ENCODE measurements at places on chromosomes 1 and 21. TPM values are rescaled to one million over a fixed set of nuclear protein-coding genes. Genes with fewer than 3 reads are reported as not detected.

- peak; percentile 30 for DNase-seq
Measured at GRCh38 chr1:164803366-164803765, 244.4 kb downstream of the PBX1 start.

GRCh38 chr1:7104339-7104738, 319.1 kb downstream of the CAMTA1 start:
- no peak for DNase-seq

DNA sequence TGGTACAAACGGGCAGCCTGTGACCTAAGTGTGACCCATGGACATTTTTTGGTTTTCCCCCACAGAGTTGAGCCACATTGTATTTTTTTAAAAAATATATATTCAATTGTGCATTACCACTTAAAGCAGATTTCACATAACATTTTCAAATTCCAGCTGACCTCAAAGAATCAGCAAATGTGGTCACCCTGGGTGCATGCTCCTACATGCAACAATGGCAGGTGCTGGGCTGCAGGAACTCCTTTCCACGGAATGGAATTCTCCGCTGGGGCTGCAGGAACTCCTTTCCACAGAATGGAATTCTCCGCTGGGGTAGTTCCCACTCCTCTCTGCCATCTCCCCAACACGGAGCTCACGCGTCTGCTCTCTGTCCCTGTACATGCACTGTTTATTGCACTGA, 68.7 kb downstream of the MAP10 start:
- no peak for DNase-seq

DNA sequence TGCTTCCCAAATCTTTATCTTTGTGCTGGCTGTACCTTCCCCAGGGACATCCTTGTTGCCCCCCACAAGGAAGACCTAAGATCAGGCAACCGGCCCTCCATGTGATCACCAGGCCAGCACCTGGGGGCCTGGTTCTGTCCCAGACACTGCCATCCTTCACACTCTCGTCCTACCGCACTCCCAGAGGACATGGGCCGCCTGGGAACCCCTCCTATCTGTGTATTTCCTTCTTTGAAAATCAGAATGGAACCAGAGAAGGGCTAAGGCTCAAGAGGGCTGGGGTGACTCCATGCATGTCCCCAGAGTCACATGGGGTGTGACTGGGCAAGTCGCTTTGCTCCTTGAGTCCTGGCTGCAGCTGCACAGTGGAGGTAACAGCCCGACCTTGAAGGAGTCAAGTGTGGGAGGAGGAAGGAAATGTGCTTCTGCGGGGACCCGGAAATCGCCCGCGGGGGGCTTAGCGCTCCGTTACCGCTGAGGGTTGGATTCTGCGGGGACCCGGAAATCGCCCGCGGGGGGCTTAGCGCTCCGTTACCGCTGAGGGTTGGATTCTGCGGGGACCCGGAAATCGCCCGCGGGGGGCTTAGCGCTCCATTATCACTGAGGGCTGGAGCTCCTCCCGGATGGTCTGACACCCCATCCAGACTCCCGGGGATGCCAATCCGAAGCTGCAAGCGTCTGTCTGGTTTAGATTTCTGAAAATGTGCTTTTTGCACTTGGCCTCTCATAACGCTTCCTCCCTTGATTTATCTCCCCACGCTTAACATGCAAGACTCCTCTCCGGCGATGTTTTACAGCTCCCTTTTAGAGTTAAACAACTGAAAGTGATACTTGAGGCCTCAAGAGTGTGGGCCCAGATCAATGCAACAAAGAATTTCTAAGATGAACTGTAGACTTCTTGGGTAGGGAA, 278.9 kb downstream of the NPHP4 start:
- no peak for DNase-seq

GRCh38 chr1:94323311-94324177, 86.2 kb upstream of the ARHGAP29 start:
- DNase-seq = no peak

DNA sequence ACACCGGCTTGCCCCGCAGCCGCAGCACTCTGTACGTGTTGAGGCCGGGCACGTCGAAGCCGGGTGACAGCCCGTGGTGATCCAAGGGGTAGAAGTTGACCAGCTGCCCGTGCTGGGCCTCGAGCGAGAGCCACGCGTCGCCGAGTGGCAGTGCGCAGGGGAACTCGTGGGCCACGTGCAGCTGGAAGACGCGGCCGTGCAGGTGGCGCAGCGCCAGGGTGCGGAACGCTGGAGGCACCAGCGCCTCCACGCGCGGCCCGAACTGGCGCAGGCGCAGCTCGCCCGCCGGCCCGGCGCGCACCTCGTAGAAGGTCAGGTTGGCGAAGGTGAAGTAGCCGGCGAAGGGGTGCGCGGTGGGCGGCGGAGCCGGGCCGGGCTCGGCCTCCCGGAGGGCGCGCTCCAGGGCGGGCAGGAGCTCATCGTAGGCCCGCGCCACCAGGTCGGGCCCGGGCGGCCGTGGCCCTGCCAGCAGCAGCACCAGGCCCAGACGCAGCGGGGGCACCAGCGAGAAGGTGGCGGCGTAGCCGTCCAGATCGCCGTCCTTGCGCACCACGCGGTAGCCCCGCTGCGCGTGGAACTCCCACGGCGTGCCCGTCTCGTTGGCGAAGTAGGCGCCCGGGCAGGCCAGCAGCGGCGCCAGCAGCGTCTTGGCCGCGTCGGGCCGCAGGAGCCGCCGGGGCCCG, 19.5 kb downstream of the LACTBL1 start:
- no peak for DNase-seq

GRCh38 chr1:186301448-186301847, 73.6 kb downstream of the TPR start:
- DNase-seq = no peak

GRCh38 chr1:246300626-246301549, 206.2 kb downstream of the SMYD3 start:
- no peak for DNase-seq

GRCh38 chr1:78388275-78388674, 102.5 kb upstream of the PTGFR start:
- DNase-seq = no peak

DNA sequence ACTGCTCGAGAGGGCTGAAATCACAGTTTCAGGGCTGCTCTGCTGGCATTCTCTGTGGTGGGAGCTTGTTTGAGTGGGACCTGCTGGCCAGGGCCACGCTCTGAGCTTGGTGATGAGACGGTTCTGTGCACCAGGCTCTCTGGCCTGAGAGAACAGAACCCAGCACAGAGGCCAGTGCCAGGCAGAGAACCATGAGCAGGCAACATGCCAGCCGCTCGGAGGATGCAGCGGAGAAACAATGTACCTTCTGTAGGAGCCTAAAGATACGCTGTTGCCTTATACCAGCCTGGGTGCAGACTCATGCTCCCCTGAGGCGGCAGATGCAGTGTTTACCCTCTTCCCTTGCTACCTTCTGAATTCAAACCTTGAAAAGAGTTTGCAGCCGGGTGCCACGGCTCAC, 10.0 kb downstream of the C2CD2 start:
- DNase-seq = no peak

DNA sequence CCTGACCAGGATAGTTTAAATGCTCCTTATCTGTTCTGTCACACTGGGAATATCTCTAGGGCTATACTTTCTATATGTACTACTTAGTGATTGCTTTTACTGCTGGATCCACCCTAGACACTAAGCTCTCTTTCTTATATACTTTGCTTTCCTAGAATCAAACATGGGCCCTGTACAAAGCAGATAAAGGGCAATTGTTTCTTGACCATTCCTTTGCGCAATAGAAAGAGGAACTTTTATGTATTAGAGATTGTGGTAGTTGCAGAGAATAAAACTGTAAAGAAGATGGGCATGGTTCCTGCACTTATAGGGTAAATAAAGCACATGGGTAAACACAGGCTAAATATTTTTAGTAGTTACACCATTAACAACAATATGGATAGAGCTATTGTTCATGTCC, 58.8 kb downstream of the ATP6V1G3 start:
- no peak for DNase-seq

GRCh38 chr21:42356650-42357049, 5.9 kb upstream of the TFF2 start:
- no peak for DNase-seq

GRCh38 chr1:160048335-160048734, 16.5 kb upstream of the PIGM start:
- no peak for DNase-seq

DNA sequence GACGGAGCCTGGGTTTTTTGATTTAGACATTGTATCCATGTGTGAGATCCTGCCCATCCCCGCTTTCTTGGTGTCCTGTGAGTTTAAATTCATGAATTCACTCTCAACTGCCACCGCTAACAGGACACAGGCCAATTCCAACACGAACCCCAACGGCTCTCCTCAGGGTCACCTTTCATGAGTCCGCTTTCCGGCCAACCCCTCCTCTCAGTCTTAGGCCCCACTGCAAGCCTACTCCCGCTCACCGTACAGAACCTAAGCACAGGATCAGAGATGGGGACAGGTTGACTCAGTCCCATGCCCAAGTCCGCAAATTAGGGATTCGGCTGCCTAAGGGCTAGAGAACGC, 238 bp upstream of the SCP2 start:
- no peak for DNase-seq

DNA sequence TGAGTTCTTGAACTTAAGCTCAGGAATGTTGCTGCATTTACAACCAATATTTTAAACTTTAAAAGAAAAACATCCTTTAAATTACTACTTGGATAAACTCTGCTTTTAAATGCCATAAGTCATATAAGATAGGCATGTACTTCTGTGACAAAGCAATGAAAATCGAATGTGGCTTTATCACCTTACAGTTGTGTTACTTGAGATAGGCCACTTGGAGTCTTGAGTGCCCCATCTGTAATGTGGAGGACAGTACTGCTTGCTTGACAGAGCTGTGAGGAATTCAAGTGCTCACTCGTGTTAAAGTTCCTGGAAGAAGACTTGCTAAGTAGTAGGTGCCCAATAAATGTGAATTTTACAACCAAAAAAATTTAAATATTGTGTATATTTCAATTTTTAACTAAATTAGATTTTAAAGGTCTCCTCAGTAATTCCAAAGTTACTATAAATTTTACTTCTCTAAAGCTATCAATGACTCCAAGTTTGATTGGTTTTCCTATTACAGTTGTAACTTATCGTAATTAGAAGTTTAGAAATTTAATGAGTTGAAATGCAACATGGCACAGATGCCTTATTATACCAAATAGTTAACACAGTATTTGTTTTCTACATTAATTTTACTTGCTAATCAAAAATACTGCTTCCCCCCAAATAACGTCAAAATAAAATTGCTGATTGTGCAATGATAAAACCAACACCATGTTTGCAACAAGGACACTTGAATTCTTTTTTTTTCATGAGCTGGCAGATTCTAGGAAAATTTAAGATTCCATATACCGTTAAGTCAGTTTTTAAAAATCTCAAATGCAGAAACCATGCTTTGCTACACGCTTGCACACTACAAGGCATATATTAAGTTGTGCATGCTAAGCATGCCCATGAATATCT, 21.8 kb downstream of the PSMB2 start:
- DNase-seq = no peak

- no peak for DNase-seq
Measured at GRCh38 chr1:31753707-31754349, 10.3 kb downstream of the ADGRB2 start.

GRCh38 chr1:191671236-191671635, 487.0 kb upstream of the RGS18 start:
- DNase-seq = peak; percentile 45

GRCh38 chr1:234556245-234556943, 53.6 kb downstream of the IRF2BP2 start:
- DNase-seq = no peak

DNA sequence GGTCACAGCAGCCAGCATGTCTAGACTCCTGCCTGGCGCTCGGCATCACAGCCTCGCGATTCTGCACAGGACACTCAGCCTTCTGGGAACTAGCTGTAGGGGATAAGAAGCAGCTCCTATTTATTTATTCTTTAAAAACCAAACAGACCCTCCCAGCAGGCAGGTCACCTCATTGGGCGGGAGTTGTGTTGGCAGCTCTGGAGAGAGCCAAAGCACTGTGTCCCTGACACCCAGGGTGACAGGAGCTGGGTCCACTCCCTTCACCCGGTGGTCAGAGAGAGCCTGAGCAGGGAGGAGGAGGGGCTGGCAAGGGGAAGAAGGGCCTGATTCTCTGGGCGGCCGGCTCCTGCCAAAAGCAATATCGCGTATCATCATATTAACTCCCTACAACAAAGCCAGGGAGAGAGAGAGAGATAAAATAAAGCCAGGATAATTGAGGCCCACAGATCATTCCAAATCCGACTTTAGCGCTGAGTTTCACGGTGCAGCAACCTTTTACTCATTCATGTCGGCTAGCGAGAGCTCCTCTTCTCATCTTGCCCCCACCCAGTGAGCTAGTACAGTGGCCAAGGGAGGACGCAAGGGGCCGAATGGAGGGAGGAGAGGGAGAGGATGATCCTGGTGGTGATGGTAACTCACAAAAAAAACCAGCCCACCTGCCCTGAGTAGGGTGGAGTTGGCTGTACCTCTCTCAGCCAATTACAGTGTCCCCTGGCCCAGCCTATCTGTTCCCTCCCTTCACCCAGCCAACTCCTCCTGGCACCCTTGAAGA, 79.8 kb upstream of the IFFO2 start:
- DNase-seq = no peak

DNA sequence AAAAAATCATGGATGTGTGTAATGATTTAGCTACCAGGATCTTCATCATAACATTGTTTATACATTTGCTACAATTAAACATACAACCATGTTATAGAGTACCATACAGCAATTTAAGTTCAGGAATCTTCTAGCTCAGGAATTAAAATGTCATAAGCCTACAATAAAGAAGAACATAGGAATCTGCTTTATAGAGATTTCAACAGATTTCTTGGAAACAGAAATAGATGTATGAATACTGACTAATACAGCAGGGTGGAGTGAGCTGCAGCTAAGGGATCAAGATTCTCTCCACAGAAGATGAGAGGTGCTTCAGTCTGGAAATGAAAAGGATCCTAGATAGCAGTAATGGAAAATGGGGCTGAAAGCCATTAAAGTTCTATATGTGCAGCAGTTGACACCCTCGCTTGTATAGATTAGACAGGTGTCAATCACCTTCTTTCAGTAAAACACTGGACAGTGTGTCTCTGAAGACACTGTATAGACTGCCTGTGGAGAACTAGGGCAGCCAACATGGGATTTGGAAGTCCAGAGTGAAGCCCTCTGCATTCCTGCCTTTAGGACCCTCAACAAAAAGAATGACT, 73.9 kb downstream of the DNTTIP2 start:
- DNase-seq = no peak

DNA sequence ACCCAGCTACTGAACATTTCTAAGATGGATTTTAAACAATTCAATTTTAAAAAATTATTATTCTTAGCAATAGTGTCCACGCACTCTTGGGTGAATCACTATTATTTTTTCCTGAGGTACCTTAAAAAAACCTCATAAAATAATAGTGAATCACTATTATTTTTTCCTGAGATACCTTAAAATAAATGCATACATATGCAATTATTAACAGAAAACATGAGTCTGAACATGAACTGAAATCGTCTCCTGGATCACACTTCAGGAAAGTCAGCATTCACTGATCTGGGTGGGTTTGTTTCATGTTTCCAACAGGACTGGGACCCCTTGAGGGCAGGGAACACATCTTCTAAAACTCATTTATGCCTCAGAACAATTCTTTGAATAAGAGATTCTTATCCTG, 63.1 kb upstream of the IFNLR1 start:
- DNase-seq = no peak

GRCh38 chr1:209802780-209803152, 3.2 kb downstream of the IRF6 start:
- no peak for DNase-seq

PLPPR4 gene
- total RNA-seq = under 0.01 TPM

GOLT1A gene
- total RNA-seq = 0.75 TPM

RHOU gene
- total RNA-seq = 1.2 TPM

DISC1 gene
- 2.4 TPM for total RNA-seq

COP1 gene
- 69.8 TPM for total RNA-seq

BMP8B gene
- total RNA-seq = 1.3 TPM

GPR37L1 gene
- total RNA-seq = 0.15 TPM

SPRR4 gene
- not detected for total RNA-seq
